ENCODE measurements at places on chromosomes 3 and 15. TPM values are rescaled to one million over a fixed set of nuclear protein-coding genes. Genes with fewer than 3 reads are reported as not detected.

Gene ATP10A
- total RNA-seq: 36.7 TPM

Gene RPS27L
- 192 TPM for total RNA-seq

Gene CCDC14
- total RNA-seq: 79.3 TPM

Gene MORC1
- total RNA-seq: not detected

Gene SRGAP3
- total RNA-seq: 2.8 TPM

Gene SKOR1
- 0.23 TPM for total RNA-seq

Gene ITPKA
- total RNA-seq: 0.52 TPM

Data from activated CD8-positive, alpha-beta memory T cell treated with anti-CD3 and anti-CD28 coated beads, Interleukin-2, amount 10 ng/mL, durations not matched to agents 7 days and 5 days (primary cell).